ENCODE measurements at places on chromosomes 5 and 9.

DNA sequence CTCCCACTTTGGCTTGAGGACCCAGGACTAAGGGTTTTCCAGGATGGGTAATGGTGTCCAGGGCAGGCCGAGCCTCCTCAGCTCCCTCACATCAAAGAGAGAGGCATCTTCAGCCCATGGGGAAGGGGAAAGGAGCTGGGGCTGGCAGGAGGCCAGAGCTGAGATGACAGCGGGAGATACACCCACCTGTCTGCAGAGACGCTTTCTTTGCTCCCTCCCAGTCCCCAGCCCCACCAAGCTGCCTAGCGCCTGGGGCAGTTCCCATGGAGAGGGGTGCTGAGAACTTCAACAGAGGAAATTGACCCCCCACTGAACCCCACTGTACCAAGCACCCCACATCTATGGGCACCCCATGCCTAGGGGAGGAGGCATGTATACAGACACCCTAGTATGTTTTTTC is 10.6 kb downstream of the PCDH1 start:
- DNase-seq: no peak

- peak; percentile 31 for DNase-seq
Measured at GRCh38 chr9:72305102-72305546, 59.9 kb downstream of the ZFAND5 start.

- DNase-seq: no peak
Measured at GRCh38 chr9:127172066-127172707, 49.8 kb upstream of the ANGPTL2 start.

DNA sequence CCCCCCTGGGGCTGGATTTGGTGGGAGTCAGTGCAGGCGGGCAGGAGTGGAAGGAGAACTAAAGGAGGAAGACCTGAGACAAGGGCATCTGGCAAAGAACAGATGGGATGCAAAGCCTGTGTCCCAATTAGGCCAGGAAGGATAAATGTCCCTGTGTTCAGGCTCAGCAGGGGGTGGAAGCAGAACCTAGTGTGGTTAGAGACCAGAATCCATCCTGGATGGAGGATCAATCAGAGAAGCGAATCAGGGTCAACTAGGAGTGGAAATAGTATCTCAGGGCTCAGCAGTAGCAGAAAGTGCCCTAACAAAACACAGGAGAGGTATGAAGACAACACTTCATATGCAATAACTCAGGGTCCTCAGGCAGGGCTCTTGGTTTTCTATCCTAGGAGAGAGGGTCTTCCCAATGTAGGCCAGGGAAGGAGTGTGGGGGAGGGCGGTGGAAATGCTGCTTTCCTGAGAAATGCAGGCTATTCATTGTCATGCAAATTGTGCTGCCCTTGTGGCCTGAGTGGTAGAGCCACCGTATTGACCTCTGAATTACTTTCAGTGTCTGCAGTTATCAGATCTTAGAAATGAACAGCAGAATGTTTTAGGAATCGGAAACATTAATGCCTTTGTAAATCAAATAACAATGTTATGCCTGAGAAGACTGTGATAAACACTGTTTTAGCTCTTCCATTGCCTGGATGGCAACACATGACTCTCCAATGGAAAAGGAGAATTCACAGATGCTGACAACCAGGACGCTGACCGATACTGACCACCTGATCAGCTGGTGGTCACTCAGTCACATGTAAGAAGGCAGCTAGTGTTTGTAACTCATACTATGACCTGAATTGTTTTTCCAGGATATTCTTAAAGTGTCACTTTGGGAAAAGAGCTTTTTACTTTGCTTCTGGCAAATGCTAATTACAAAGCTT is 323.6 kb downstream of the SEMA5A start:
- no peak for DNase-seq

- DNase-seq: no peak
Measured at GRCh38 chr5:96641368-96642280, 20.6 kb upstream of the CAST start.

DNA sequence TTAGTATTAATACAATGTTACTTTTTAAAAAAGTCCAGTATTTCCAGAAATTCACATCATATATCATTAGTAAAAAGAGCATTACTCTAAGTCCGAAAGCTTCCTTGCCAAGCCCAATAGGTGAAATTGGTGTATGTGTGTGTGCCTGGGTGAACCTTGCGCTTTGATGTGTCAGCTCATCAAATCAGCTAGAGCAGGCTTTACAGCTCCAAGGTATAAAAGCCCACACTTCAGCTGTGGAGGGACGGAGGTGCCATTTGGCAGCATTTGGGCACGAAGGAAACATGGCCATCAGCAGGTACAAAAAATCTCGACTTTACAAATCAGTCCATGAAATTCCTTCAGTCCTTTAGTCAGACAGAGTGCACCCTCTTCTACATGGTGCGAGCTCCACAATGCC is 76.5 kb upstream of the IL7R start:
- DNase-seq: no peak

GRCh38 chr5:115194676-115195075 is 25.0 kb upstream of the TRIM36 start:
- DNase-seq: no peak

- DNase-seq: no peak
Measured at GRCh38 chr9:104915753-104916152, 12.2 kb downstream of the ABCA1 start.

- no peak for DNase-seq
Measured at GRCh38 chr5:137834498-137835049, 33.1 kb upstream of the MYOT start.

DNA sequence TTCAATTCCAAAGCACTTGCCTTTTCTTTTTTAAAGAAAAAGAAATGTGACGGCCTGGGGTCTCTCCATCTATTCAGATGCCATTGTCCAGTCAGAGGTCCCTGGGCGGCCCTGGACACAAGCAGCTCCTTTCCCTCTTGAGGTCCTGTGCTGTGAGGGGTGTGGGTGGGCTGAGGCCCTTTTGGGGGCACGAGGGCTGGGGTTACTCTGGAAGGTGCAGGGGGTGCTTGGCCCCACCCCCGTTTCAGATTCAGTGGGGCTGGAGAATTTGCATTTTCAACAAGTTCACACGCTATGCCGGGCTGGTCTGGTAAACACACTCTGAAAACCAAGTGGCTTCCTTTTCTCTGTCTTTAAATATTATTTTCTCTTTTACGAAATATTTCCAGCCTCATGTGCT is 91.4 kb upstream of the PHYKPL start:
- no peak for DNase-seq

GRCh38 chr9:72139226-72139625 is 10.0 kb upstream of the GDA start:
- no peak for DNase-seq

DNA sequence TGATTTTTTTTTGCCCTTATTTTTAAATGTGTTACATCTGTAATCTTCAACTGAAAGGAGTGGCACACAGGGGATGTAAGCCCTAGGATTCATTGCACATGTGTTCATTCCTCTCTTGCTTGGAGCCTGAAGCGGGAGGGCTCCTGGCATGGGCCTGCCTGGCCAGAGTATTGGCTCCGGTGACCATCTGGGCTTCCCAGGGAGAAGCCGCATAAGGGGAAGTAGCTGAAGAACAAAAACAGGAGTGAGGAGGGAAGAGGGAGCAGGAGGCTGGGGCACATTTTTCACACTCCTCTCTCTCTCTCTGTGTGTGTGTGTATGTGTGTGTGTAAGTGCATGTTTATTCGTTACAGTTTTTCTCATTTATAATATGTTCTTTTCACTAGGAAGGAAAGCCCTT is 269.9 kb downstream of the PRR16 start:
- no peak for DNase-seq

GRCh38 chr5:80654054-80654390 is 430 bp upstream of the MSH3 start:
- DNase-seq: no peak

DNA sequence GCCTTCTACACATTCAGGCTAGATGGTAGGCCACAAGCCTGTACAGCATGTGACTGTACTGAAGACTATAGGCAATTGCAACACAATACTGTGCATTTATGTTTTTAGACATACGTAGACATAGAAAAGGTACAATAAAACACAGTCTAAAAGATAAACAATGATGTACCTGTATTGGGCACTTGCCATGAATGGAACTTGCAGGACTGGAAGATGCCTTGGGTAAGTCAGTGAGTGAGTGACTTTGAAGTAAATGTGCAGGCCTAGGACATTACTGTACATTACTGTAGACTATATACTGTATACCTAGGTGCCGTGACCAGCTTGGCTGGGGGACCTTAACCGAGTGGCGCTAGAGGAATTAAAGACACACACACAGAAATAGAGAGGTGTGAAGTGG is 53.1 kb downstream of the CTSL start:
- no peak for DNase-seq

GRCh38 chr5:96096724-96097123 is 135.1 kb upstream of the ELL2 start:
- DNase-seq: no peak

- peak; percentile 92 for DNase-seq
Measured at GRCh38 chr9:21334701-21335632, at the start of gene KLHL9. Gene KLHL9, minus strand, starts transcription at chr9:21335404. Its CDS starts 545 bp downstream, at chr9:21334859.

DNA sequence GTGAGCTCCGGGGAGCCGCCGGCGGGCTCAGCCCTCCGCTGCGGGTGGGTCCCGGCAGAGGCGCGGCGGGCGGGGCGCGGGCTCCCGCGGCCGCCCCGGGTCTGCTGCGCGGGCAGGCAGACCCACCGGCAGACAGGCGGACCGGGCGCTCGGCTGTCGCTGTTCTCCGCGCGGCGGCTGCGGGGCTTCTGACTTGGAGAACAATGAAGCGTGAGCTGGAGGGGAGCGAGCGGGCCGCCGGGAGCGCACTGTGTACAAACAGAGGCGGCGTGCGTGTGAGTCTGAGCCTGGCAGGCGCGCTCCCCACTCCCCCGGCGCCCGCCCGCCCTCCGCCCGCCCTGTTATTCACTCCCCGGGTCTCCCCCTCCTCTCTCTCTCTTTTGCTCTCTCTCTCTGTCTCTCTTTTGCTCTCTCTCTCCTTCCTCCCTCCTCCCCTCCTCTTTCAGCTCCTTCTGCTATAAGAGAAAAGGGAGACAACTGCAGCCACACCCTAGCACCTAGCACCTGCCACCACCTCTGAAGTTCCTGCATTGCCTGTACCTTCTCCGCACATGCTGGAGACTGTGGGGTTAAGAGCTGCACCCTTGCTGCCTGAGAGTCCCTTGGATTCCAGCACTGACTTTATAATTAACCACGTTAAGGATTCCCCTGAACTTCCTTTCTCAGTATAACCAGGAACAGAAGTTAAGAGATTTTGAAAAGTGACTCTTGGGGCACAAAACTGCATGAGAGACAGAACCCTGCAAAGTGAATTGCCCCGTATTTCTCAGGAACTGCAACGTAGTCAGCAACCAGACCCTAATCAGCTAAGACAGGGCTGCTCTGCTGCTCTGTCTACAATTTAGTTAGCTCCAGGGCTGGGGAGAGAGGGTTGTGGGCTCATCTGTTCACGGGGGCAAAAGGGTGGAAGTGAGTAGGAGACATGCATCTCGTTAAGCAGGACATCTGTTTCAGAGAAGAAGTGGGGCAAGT is at the start of gene EDIL3:
Gene EDIL3, minus strand, starts transcription at position 277 of the 972 bp plus-strand sequence. CDS start 506 bp downstream, outside the sequence.
- DNase-seq: peak; percentile 84

- no peak for DNase-seq
Measured at GRCh38 chr9:86713970-86714369, 233.3 kb downstream of the GAS1 start.

DNA sequence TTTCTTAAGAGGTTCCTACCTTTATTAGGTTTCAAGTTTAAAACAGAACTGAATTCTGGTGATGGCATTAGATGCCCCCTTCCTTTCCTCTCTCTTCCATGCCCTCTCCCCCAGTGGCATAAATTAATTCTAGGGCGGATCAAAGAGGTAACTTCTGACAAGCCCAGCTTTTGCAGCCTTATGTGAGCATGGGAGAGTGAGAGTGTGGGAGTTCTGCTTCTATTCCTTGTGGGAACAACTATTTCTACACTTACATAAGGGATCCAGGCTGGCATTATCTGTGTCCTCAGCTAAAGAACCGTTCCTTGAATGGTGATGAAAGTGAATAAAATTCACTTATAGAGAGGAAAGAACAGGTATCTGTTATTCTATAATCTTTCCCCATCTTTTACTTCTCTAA is 437.6 kb downstream of the KIF4B start:
- DNase-seq: no peak

GRCh38 chr5:137658324-137658723 is 77.6 kb downstream of the KLHL3 start:
- DNase-seq: no peak

GRCh38 chr5:133824661-133825254 is 143.7 kb downstream of the C5orf15 start:
- no peak for DNase-seq

GRCh38 chr9:124309667-124310084 is 51.9 kb downstream of the NEK6 start:
- DNase-seq: no peak

GRCh38 chr5:141196363-141196762 is 3.1 kb upstream of the PCDHB11 start:
- DNase-seq: no peak

- DNase-seq: peak; percentile 85
Measured at GRCh38 chr9:126275386-126276001, 51.1 kb upstream of the MVB12B start.

DNA sequence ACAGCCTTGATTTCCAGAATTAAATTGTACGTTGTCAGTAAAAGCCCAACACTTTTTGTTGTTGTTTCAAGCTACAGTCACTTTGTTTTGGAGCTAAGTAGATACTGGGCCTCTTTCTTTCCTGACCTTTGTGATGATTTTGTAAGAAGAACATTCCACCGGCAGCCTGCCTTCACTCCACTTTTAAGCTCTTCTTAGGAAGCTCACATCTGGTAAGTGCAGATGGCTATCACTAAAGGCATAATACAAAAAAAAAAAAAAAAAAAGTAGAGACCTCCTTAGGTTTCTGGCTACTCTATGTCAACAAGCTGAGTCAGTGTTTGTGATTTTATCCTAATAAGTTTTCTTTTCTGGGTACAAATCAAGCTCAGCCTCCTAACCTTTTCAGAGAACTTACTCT is 1922.1 kb upstream of the WWC1 start:
- no peak for DNase-seq
